Stimulated activated CD4-positive, alpha-beta T cell treated with anti-CD3 and anti-CD28 coated beads, Interleukin-4, amount 100 ng/mL, for 4 hours (primary cell): ENCODE measurements at places on chromosomes 2 and 18.

DNA sequence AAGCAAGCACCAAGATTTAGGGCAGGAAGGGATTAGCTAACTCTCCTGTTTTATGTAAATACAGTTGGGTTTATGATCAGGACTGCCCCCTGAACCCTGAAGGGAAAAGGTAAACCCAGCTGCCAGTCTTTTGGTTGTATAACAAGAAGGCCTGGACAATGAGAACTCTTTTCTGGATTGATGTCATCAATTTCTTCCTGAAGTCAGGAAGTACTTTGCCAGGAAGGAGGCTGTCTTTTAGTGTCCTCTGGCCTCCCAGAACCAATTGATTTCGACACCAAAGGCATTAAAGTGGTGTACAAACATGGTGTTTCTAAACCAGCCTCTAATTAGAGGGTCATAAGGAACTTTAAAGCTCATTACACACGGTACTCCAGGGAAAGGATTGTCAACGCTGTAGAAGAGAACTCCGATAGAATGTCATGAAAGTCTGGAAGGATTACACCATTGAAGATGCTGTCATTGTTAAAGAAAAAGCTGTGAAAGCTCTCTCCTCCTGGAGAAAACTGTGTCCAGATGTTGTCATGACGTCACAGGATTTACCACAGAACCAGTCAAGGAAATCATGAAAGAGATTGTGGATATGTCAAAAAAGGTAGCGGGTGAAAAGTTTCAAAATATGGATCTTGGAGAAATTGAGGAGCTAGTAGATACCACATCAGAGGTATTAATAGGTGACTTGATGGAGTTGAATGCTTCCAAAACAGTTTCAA is 78.8 kb downstream of the ANKRD12 start:
- no peak for DNase-seq

DNA sequence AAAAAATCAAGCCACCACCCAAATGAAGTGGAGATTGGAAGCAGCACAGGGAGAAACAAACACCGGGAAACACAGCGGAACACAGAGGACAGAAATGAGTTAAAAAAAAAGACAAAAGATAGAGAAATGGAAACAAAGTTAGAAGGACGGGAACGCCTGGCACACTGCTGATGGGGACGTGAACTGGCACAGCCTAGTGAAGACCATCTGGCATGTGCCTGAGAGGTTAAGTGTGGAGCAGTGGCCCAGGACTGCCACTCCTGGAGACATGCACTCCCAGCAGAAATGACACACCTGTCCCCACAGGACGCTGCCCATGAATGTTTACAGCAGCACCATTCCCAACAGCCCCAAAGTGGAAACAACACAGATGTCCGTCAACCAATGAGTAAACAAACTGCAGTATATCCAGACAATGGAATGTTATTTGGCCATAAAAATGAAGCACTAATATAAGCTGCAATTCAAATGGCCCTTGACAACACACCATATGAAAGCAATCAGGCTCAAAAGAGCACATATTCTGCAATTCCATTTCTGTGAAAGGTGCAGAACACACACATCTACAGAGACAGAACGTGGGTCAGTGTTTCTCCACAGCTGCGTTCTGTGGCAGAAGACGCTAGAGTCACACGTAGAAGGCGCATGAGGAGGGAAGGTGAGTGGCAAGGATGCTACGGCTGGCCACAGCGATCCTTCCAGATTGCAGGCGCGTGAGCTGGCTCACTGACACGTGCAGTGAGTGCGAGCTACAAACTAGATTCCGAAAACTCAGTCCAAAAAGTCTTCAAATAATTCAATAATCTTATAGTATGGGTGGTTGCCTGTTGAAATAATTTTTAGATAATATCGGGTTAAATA is 24.6 kb downstream of the THAP4 start:
- no peak for DNase-seq

DNA sequence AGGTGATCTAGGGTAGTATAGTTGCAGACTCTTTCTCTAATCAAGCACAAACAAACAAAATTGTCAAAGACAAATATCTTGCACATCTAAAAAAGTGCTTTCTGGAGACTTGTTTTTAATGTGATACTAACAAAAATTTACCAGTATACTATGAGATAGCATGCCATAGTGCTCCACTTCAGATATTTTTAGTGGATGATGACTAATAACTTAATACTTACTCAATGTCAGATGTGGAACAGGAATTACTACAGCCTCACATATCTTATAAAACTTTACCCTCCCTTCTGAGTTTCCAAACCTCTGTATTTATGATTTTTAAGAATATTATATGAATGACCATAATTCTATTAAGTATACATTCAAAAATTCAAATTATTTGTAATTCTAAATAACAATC is 1162.0 kb upstream of the SLC39A10 start:
- DNase-seq, result no peak

DNA sequence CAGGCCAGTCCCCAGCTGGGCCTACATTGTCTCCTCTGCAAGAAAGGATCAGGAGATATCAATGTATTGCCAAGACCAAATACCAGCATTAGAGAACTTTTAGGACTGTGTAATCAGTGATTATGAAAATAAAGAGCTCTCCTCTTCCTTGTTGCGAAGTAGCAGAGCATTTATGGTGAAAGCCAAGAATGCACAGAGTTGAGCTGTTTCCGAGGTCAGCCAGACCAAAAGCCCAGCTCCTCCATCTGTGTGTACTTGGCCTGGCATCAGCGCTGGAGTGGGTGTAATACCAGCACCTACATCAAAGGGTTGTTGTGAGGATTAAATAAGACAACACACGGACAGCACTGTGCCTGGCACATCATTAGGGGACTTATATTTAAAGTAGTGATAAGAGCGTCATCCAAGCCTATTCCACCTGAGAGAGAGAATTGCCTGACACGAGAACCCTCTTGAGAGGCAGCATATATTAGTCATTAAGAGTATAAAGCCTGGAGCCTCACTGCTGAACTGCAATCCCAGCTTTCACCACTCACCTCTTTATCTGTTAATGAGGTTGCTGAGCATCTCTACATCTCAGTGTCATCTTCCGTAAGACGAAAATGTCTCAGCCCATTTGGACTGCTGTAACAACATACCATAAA is 7.4 kb upstream of the SLC16A14 start:
- DNase-seq, result no peak

DNA sequence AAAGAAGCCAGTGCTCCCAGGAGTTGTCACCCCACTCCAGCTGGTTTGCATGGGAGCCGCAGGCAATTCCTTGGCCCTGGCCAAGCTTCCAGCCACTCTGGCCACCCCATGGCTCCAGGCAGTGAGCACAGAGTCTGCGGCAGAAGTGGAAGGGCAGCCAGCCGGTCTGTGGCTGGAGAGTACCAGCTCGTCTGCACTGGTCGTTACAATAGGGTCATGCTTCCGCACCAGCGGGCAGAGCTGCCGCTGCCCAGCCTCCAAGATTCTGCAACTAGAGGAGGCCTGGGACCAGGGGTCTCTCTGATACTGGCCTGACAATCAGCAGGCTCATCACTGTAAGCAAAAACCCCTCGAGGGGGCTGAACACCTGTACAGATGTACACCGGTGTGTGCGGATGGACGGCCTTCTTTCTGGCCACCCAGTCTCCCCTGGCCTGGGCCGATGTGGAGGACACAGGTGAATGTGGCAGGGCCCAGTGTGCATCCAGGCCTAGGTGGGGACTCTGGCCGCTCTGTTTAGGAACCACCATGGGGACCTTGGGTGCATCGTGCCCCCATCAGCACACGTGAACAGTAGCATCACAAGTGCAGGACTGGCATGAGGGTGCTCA is 51.9 kb upstream of the ODC1 start:
- no peak for DNase-seq

GRCh38 chr18:2139691-2140090 is 431.6 kb downstream of the METTL4 start:
- DNase-seq, result no peak

- DNase-seq, result no peak
These were observed 2.1 kb downstream of the LIPG start for GRCh38 chr18:49563701-49564517.
